ENCODE measurements at places on chromosomes 2 and 18.
A peak's percentile ranks its signal among the peaks of the same experiment; 100 is the strongest.

DNA sequence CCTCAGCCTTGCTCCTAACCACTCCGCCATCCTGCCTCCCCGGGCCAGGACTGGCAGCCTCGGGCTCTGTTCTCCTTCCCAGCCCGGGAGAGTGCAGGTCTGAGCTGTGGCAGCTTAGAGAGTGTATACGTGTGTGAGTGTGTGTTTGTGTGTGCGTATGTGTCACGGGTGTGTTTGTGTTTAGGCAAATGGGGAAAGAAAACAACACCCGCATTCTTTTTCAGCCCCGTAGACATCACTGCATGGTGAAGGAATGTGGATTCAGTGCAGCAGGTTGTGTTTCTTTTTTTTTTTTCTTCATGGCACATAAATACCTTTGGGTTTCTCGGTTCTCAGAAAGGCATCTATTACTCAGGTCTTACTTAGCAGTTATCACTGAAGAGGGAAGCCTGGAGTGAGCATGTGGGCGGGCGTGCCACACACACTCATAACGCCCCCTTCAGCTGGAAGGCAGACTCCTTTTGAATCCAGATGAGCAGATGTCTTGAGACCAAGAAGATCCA, 44.2 kb downstream of the GLI2 start:
- peak; percentile 77 for DNase-seq

GRCh38 chr2:200338692-200339091, 32.2 kb downstream of the SPATS2L start:
- no peak for DNase-seq

DNA sequence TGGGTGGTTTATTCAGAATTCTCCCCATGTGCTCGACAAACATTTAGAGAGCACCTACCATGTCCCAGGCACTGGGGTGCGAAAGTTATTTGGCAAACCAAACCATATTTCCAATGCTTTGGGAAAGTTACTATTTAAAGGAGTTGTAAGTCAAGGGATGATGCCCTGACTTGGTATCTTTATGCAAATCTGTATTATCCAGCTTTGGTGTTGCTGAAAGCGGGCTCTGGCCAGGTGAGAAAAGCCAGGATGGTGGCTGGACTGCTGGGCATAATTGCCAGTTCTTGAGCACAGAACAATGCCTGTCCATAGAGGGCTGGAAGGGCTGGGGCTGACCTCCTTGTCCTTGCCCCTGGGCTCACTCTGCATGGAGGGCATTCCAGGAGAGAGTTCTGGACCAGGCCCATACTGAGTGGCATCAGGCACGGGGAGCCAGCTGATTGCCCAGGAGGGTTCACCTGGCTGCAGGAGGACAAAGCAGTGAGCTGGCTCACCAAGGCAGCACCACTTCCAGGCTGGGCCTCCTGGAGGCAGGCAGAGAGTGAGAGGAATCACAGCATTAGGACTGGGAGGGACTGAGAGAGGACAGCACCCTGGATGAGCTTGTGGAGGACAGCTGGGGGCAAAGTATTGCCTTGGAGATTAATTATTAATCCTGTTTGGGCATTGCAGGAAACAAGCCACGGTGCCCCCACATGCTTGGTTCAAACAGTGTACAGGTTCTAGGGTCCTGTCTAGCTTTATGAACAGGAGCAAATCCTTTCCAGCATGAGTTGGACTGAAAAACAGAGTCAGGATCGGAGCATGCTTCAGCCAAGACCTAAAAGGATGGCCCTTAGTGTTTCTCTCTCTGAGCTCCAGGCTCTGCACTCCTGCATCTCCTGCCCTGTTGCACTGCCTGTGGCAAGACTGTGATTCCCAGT, 7.1 kb downstream of the KHK start:
- no peak for DNase-seq

- peak; percentile 22 for DNase-seq
Measured at GRCh38 chr2:133026536-133027177, 356.7 kb upstream of the LYPD1 start.

DNA sequence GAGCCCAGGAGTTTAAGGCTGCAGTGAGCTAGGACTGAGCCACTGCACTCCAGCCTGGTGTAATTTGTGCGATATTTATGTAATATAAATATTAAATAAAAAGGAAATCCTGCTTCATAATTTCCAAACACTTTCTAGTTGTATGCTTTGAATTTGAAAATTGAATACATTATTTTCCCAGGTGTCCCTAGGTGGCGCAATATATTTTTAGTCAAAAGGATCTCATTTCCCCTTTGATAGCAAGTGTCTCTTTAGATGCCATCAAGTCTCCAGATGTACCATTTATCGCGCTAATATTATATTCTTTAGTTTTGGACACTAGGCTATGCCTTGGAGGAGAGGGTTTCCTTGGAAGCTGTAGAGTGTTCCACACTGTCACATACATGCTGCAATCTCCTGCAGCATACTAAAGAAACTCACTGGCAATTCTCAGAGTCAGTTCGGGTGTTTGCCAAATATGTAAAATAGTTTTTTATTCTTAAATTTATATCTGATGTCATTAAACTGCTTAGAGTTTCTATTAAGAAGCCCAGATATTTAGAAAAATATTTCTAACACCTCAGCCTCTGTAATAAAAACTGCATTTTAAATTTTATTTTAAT, 5.6 kb upstream of the WDR7 start:
- DNase-seq, result no peak

- DNase-seq, result no peak
Measured at GRCh38 chr2:181958726-181959125, 26.9 kb upstream of the PPP1R1C start.

- DNase-seq, result no peak
Measured at GRCh38 chr18:68121826-68122225, 593.1 kb downstream of the TMX3 start.

Data from urothelium cell line (cell line).